ENCODE measurements at places on chromosomes 5 and 9.

DNA sequence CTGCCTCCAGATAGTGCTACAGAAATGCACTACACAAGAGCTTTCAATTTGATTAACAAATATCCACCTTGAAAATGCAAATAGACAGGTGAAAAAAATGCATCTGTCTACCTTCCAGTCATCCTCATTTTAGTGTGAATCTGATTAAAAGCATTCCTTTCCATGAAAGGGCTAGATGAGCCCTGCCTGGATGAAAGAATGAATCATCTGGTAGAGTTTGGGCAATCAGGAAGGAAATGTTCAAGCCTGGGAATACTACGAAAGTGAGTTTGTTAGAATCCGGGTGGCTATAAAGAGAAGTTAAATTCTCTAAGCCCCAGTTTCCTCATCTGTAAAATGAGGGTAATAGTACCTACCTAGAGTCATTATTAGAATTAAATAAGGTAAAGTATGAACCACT lies 142.6 kb downstream of the FAM114A2 start:
- no peak for DNase-seq

- no peak for DNase-seq
Observed at GRCh38 chr9:2389404-2389803, 232.2 kb upstream of the VLDLR start.

- DNase-seq: no peak
Observed at GRCh38 chr5:173664154-173664526, 47.7 kb upstream of the BOD1 start.

GRCh38 chr9:82558855-82559630 lies 503.9 kb downstream of the RASEF start:
- no peak for DNase-seq

DNA sequence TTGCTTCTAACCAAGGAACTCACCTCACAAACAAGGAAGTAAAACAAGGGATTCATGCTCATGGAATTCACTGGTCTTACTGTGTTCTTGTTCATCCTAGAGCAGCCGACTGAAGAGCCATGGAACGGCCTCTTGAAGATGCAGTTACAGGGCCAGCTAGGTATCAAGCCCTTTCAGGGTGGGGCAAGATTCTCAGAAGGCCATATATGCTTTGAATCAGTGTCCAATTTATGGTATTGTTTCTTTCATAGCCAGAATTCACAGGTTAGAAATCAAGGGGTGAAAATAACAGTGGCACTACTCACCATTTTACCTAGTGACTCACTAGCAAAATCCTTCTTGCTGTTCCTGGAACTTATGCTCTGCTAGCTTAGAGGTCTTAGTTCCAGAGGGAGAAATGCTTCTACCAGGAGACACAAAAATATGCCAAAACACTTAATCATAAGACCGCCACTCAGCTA lies 159.5 kb upstream of the CDH10 start:
- DNase-seq: no peak

DNA sequence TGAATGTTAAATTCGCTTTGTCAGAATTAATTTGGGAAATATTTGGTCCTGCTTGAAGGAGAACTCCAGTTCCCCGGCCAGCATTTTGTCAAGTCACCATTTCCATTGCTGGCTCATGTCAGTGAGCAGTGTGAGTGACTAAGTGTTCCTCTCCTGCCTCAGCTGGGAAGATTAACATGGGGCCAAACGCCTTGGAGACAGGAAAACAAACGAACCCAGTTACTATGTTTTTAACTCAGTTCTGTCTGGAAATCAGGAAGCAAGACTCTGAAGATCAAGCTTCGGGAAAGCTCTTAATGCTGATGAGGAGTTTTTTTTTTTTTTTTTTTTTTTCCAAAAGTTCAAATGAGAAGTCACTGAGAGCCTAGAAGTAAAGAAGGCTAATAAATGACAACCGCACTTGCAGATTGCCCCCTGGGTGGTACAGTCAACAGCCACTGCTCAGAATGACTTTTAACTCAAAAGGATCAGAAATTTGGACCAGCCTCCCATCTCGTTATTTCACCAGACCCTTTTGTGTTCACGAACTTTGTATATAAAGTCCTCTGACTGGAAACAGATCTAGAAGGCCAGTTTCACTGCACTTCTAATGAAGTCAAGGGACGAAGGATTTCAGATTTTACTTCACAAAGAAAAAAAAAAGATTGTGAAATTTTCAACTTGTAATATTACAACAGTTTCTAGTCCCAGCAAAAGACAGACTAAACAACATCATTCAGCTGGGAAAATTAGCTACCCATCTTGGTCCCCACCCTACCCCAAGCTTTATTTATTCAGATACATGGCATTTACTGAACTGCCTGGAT lies 121.3 kb downstream of the LHFPL2 start:
- DNase-seq: no peak

All from activated T-helper 1 cell treated with Interleukin-2 at 50 U/mL for 16 hours (primary cell).